ENCODE measurements at places on chromosomes 6 and 20.

DNA sequence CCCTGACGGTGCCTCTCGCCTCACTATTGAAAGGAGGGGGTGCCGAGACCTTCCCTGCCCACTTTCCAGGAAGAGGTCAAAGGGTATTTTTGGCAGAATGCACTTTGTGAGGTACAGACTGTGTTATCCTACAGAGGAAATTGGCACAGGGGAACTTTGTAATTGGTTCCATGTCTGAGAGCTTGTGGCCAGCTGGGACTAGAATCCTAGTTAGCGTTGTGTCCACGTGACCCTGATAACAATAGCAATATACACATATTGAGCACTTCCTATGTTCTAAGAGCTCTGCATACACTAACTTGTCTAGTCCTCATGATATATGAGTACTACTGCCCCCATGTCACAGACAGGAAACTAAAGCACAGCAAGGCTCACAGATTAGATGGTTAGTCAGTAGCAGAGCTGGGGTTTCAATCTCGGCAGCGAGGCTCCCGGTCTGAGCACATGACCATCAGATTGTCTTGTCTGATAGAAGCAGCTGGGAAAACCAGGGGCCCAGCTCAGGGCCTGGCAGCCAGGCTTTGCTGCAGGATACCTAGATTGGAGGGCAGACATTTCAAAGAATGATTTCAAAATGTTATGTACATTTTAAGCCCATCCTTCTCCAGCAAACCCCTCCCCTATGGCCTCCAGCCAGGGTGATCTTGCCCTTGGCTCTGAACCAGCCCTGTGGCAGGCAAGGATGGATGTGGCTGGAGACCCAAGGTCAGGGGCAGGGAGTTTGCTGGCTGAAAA is 1.4 kb downstream of the MAPK13 start:
- DNase-seq, result peak; percentile 74

GRCh38 chr20:43977252-43977651 is 62.6 kb downstream of the TOX2 start:
- no peak for DNase-seq

DNA sequence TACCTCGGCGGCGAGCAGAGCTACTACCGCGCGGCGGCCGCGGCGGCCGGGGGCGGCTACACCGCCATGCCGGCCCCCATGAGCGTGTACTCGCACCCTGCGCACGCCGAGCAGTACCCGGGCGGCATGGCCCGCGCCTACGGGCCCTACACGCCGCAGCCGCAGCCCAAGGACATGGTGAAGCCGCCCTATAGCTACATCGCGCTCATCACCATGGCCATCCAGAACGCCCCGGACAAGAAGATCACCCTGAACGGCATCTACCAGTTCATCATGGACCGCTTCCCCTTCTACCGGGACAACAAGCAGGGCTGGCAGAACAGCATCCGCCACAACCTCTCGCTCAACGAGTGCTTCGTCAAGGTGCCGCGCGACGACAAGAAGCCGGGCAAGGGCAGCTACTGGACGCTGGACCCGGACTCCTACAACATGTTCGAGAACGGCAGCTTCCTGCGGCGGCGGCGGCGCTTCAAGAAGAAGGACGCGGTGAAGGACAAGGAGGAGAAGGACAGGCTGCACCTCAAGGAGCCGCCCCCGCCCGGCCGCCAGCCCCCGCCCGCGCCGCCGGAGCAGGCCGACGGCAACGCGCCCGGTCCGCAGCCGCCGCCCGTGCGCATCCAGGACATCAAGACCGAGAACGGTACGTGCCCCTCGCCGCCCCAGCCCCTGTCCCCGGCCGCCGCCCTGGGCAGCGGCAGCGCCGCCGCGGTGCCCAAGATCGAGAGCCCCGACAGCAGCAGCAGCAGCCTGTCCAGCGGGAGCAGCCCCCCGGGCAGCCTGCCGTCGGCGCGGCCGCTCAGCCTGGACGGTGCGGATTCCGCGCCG is 994 bp downstream of the FOXC1 start:
- peak; percentile 33 for DNase-seq

GRCh38 chr20:52001999-52002666 is 189.4 kb downstream of the ZFP64 start:
- DNase-seq, result no peak

- DNase-seq, result no peak
These were observed 32.3 kb upstream of the RSPO4 start for GRCh38 chr20:1034415-1034789.

DNA sequence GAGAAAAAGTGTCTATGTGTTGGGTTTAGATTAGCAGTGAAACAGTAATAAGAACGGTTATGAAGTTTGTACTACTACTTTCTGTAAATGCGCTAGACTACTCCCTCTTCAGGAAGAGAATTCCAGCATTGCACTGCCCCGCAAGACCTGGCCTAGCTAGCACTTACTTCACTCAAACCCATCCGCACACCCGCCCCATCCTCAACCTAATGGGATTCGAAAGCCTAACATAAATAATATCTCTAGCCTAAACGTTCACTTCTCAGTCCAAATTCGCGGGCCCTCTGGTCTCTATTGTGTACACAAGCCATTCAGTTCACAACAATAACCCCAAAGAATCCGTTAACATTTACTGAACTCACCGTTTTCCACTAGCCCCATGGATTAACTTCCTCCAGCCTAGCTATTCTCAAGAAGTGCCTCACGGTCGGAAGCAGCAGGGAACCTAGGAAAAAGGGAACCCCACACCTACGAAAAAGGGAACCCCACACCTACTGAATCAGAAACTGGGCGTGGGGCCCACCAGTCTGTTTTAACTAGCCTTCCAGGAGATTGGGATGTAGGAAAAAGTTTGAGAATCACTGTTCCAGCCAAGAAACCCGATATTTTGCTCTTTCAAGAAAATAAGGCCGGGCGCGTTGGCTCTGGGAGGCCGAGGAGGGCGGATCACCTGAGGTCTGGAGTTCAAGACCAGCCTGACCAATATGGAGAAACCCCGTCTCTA is 45.4 kb upstream of the BTN3A2 start:
- no peak for DNase-seq

DNA sequence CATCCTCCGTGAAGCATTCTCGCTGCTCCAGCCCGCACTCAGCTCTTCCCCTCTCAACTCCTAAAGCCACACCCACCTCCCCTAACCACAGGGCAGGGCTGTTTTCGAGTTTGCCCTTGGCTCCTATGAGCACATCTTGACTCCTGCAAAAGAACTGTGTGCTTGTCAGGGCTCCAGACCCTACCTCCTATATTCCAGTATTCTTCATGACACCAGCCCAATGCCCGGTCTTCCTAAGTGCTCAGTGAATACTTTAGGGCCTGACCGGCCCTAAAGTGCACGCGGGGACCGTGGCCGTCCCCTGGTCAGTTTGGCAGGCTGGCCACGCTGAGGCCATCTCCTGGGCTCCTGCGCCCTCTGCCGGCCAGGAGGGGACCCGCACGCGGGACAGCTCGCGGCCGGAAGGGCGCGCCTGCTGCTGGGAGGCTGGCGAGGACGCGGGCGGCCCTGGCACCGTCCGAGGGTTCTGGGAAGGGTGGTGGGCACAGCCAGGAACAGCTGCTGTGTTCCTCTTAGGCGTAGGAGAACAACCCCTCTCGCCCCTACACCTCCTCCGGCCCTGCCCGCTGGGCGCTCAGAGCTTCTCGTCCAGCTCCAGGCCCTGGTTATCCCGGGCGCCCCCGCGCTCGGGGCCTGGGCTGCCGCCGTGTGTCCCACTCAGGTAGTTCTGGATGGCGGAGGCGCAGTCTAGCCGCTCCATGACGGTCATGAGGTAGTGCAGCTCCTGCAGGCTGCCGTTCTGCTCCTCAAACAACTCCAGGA is 11.0 kb downstream of the UNC5CL start:
- DNase-seq, result peak; percentile 91

GRCh38 chr20:64265201-64265600 is 9.7 kb downstream of the PCMTD2 start:
- DNase-seq, result no peak

DNA sequence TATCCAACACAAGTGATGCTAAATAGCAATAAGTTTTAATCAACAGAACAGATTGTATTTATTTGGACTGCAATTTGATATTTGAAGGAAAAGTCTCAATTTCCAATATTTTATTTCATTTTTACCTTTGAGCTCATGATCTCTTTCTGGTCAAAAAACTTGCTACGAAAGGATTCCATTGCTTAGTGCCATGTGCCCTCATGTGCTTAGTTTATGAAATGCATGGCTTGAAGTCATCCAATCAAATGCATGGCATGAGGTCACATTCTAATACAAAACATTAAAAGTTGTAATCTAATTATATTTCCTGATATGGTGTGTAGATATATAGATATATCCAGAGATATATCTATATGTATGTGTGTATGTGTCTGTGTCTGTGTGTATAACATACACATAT is 321.2 kb upstream of the ADGRB3 start:
- no peak for DNase-seq

- peak; percentile 4 for DNase-seq
These were observed 405 bp upstream of the RNF182 start for GRCh38 chr6:13924146-13924948.

GRCh38 chr20:63942250-63942951 is 13.8 kb downstream of the UCKL1 start:
- DNase-seq, result peak; percentile 56

DNA sequence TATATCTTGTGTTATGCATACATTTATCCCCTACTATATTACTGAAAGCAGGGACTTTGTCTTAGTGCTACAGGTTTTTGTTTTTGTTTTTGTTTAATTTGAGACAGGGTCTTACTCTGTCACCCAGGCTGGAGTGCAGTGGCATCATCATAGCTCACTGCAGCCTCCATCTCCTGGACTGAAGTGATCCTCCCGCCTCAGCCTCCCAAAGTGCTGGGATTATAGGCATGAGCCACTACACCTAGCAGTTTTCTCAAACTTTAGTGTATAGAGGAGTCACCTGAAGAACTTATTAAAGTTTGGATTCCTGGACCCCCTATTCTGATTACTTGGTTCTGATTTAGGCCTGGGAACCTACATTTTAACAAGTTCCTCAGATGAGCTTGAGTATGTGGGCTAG is 51.9 kb downstream of the CBFA2T2 start:
- DNase-seq, result no peak

GRCh38 chr6:98836962-98837944 is 2.9 kb downstream of the POU3F2 start:
- no peak for DNase-seq

DNA sequence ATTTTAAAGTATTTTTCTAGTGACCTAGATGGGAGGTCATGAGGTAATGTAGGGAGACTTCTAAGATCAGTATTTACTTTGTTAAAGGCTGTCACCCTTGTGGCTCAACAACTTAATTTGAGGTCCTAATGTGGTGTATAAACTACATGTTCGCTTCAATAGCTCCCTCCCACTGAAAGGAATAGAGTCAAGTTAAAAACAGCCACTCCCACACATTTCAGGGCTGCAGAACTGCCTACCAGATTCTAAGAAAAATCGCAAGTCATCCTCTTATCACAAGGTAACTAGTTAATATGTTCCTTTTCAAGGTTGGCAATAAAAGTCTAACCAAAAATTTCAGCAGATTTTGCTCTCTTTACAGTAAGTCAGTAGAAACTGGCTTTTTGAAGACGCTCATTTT is 15.1 kb downstream of the GSTA1 start:
- DNase-seq, result no peak

- no peak for DNase-seq
These were observed 727.5 kb downstream of the TBC1D32 start for GRCh38 chr6:120606743-120607142.

GRCh38 chr20:24983896-24984295 is 8.7 kb downstream of the APMAP start:
- DNase-seq, result no peak

DNA sequence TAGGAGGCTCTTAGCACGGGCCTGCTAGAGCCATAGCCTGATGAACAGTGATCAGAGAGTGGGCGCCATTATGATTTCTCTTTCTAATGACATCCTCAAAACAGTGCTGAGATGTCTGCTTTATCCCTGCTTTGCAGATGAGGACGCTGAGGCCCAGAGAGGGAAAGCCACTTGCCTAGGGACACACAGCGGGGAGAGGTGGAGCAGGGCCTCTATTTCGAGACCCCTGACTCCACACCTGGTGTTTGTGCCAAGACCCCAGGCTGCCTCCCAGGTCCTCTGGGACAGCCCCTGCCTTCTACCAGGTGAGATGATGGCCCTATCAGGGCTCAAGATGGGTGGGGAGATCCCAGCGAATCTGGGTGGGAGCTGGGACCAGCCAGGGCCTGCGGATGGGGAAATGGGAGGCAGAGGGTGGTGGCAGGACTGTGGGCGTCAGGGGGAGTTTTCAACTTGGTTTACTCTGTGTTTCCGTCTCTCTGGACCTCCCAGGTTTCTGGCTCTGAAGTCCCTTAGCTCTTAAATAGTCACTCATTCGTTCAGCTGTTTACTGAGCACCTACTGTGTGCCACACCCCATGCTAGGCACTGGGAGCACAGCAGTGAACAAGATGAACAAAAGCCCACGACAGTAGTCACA is 36.7 kb downstream of the SRC start:
- DNase-seq, result no peak

- DNase-seq, result no peak
These were observed 47.9 kb downstream of the CD2AP start for GRCh38 chr6:47525330-47526057.

- DNase-seq, result no peak
These were observed 4.9 kb upstream of the TOX2 start for GRCh38 chr20:43909720-43910119.

GRCh38 chr6:106097411-106098231 is 11.5 kb downstream of the PRDM1 start:
- DNase-seq, result peak; percentile 43

DNA sequence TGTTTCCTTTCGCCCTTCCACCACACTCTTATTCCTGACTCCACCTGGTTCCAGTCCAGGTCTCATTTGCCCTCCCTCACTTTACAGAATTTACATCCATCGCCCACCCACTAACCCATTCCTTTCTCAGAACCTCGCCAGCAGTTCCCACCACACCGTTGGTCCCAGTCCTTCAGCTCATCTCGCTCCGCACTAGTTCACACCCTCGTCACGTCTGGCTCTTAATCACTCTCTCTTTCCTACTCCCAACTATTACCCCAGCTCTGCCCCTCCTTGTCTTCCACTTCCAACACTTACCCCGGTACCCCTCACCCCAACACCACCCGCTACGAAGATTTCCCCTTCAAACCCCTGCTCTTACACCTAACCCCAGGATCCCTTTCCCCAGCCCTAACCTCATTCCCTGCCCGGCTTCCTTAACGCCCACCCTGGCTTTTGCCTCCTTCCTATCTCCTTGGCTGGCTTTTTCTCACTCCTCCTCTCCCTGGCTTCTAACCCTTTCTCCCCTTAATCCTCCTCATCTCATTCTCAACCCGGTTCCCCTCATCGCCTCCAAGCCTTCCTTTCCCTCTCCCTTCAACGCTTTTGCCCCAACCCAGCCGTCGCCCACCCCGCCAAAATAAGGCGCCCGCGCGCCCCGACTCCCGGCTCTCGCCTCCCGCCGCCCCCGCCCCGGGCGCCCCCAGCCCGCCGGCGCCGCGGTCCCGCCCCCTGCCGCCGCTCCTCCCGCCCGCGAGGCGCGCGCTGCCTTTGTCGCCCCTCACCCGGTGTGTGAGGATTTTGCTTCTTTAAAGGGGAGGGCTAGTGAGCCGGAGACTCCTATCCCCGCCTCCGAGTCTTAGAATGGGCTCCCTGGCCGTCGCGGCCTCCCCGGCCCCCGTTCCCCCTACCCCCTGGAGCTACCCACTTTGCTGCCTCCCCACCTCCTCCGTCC is 542 bp downstream of the USP49 start:
- DNase-seq, result peak; percentile 6
